ENCODE measurements at places on chromosomes 6 and 20.

DNA sequence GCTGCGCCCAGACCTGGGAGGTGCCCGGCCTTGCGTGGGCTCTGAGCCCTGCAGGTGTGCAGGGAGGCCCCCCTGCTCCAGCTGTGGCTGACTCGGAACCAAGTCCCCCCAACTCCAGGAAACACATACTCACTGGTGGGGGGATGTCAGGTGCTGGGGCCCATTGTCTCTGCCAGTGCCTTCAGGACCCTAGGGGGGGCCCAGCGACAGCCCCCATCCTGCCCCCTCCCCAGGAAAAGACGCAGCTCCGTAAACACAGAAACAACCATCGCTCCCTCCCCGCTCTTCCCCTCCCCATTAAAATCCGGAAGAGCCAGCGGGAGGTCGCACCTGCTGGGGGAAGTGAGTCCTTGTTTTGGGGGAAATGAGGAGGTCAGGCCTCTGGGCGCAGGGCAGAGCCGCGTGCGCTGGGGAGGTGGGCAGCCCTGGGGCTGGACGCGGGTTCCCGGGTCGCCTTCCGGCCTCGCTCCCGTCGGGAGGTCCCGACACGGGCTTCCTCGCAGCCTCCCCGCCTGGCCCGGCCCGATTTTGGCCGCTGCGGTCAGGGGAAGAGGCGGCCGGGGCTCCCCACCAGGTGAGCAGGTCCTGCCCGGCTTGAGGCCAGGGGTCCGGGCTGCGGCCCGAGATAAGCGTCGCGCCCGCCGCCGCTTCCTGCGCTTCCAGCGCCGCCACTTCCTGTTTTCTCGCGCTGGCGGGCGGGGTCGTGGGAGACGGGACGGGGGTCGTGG lies 6.2 kb downstream of the C20orf204 start:
- no peak for DNase-seq

DNA sequence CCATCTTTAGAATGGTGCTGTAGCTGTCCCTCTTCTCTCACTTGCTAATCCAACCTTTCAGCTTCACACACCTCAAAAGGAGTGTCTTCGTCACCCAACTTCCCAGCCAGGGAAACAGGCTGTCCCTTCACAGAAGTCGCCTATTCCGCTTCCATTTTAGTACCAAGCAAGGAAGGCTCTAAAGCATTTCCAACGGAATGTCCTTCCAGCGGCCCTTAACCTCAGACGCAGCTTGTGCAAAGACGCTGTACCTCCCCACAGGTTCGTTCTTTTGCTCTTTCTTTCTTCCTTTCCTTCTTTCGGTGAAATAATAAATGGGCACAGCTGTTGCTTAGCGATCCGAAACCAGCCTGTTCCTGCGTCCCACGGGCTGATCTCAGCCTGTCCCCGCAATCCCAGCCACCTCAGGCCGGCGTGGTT lies 1.5 kb downstream of the PTPRT start:
- no peak for DNase-seq

GRCh38 chr20:45044084-45044573 lies 56.8 kb downstream of the KCNS1 start:
- peak; percentile 46 for DNase-seq

DNA sequence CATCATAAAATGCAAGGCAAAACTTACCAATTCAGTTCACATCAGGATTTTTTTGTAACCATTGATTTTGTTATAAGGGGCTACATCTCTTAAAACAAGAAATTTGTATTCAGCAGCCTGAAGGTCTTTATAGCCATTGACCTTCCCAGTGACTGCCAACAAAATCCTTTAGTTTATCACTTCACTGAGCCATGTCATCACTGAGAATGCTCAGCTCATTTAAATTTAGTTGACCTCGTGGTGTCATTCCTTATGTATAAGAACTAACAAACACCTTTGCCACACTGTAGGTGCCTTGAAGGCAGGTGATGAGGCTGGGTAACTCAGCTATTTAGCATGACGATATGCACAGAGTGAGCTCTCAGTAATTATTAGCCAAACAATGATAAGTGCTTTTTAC lies 77.7 kb downstream of the GRM1 start:
- DNase-seq = no peak

DNA sequence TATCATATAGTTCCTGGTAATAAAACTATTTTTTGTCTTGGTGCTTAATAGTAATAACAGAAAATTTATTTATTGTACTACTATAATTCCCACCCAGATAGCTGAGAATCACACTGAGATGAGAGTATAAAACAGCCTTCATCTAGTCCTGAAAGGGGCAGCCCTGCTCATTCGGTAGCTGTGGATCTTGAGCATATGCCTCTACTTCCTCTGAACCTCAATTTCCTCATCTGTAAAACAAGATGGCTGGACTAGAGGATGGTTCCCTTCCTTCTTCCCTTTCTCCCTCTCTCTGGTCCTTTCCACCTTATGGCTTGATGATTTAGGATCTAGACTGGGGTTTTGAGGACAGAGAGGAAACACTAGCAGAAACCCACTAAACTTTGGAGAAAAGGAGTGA lies 15.0 kb downstream of the FKBP5 start:
- DNase-seq = no peak

DNA sequence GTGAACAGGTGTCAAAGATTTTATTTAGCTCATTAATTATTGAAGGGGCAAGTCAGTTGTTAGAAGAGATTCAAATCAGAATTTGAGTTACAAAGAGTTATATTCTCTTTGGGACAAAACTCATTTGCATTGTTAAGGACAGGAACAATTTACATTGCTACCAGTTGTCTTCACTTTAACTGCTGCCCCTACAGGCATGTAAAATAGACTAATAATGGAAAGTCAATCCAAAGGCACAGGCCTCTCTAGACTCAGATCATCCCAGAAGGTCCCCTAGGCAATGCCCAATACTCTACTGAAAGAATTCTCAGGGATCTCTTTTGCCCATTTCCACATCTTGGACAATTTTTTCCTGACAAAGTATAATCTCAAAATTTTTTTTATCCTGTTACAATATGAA lies 95.7 kb downstream of the SCP2D1 start:
- no peak for DNase-seq

- no peak for DNase-seq
These were observed 559.6 kb downstream of the RFPL4B start for GRCh38 chr6:112906726-112907125.

DNA sequence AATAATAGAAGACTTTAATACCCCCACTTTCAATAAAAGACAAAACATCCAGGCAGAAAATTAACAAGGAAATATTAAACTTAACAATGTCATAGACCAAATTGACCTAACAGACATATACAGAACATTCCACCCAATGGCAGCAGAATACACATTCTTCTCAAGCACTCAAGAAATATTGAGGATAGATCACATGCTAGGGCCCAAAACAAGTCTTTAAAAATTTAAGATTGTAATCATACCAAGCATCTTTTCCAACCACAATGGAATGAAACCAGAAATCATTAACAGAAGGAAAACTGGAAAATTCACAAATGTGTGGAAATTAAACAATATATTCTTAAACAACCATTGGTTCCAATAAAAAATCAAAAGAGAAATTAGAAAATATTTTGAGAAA lies 161.0 kb downstream of the COL12A1 start:
- no peak for DNase-seq

DNA sequence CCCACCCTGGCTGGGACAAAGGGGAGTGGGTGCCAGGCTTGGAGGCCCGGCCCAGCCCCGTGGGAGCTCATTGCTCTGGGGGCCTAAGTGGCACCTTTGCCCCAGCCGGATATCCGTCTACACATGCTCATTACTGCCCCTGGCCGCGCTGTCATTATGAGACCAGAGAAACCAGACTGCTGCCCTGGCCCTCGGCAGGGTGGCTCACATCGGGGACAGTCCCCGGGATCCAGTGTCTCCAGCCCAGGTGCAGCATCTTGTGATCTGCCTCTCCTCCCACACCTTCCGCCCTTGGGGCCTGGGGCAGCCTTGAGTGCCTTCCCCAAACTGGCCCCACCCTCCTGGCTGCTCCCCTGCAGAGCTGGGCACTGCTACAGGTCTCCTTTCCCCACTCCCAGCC lies 4.9 kb downstream of the SRMS start:
- no peak for DNase-seq

GRCh38 chr6:158009935-158010585 lies 28.4 kb downstream of the SYNJ2 start:
- DNase-seq = no peak

DNA sequence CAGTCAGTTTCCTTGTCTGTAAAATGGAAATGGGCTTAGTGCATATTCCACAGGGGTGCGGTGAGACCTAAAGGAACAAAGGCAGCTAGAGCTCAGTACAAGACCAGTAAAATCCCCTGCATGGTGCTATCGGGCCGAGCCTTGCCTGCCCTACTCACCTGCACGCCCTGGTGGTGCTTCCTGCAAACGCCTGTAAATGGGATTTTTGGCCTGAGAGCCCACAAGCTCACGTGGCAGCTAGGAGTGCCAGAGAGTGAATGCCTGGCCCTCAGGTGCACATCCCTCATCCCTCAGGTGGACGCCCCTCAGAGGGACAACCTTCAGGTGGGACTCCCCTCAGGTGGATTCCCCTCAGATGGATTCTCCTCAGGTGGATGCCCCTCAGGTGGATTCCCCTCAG lies 48.0 kb upstream of the VSX1 start:
- no peak for DNase-seq

DNA sequence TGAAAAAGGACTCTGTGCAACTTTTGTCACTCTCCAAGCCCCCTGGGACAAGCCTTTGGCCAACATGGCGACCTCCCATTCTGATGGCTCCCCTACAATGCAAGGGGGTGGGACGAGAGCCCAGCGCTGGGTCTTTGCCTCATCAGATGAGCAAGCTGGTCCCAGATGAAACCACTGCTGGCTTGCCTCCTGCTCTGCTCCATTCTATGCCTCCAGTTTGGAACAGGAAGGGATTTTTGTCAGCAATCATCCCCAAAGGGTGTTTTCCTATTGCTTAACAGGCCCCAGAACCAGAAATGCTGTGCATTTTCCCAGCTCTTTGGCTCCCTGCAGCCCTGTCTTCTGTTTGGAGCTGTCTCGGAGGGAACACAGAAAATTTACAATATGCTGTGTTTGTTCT lies 412.7 kb downstream of the MAFB start:
- DNase-seq = no peak

DNA sequence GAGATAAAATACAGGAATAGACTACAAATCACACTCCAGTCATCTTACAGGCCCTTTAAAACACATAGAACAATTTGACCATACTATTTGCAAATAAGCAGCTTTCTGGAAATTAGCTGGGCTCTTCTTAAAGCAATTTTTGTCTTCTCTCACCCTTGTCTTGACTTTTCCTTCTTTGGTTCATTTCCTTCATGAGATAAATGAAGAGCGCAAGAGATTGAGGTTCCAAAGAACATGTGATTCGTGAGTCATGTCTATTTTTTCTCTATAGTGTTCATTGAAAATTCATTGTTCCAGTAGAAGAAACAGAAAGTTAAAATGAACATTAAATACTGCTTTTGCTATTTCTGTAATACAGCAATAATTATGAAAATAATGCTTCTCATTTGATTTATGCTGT lies 33.9 kb downstream of the PRDM1 start:
- DNase-seq = no peak

GRCh38 chr6:149112976-149113375 lies 204.5 kb upstream of the TAB2 start:
- DNase-seq = no peak

DNA sequence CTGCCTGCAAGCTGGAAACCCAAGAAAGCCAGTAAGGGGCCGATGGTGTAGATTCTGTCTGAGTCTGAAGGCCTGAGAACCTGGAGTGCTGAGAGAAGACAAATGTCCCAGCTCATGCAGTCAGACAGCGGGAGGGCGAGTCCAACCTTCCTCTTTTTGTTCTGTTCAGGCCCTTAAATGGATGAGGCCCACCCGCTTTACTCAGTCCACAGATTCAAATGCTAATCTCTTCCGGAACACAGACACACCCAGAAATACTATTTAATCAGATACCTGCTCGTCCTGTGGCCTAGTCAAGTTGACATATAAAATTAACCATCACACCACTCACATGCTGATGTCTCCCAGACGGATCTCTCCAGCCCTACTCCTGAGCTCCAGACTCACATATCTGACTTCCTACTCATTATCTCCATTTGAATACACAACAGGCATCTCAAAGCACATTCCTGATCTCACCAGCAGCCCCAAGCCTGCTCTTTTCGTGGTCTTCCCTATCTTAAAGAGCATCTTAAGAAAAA lies 26.7 kb upstream of the SRC start:
- peak; percentile 23 for DNase-seq

DNA sequence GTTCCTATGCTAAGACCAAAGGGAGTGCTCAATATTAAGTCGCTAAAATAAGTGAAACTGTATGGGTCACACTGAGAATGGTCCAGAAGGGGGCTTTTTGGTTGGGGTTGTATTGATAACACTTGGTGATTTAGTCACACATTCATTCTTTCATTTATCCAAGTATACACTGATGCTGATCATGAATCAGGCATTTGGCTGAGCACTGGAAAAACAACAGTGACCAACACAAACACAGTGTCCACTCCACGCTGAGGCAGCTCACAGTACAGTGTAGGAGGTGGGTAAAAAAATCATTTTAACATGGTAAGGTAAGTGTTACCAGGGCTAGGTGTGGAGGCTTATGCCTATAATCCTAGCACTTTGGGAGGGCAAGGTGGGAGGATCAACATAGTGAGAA lies 9.2 kb upstream of the FAM83C start:
- no peak for DNase-seq

DNA sequence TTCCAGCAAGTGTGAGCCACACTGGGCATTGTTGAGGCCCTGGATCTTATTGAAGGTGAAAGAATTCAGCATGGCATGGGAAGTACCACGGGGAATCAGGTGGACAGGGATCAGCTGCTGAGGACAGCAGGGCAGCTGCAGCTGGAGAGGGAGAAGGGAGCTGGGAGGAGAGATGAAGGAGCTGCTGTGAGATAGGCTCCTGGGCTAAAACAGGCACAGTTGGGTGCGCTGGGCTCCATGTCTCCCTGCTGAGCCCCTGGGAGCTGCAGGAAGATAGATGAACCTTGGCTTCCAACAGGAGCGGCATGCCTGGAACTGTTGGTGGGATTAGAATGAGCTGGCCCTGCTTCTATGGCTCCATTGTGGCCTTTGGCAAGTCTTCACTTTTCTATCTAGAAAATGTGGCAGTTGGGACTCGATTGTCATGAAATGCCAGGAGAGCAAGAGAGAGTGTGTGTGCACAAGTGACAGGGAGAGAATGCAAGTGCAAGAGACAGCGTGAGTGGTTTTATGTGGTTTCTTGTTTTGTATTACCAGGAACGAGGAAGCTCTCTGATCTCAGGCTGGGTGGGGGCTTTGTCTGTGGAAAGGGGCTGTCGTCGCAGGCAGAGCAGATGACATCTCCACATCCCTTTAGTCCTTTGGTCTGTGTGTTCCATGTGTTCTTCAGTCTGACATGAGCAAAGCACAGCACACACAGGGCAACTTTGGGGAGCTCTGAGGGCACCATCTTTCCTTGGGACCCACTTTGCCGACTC lies 20.4 kb downstream of the SNPH start:
- DNase-seq = no peak

Measured in activated naive CD4-positive, alpha-beta T cell treated with anti-CD3 and anti-CD28 coated beads, Interleukin-2, amount 50 U/mL, for 72 hours (primary cell).